ENCODE measurements at places on chromosomes 4 and X.

DNA sequence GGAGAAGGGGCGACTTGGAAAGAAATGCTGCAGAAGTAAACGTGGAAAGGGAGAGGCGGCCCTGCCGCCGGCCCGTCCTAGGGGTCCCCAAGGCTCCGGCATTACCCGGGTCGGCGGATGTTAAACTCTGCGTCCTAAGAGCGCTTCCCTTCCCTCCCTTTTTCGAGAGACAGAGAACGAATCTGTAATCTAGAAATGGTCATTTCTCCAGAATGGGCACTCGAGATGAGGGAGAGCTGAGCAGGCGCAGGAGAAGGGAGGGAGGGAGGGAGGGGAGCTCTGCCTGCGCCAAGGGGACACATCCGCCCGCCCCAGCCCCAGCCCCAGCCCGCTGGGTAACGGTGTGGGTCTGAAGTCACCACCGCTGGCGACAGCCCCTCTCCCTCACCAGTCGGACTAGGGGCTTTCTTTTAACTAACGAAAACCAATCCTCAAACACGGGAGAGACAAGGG lies 1.7 kb downstream of the HCFC1 start:
- H3K27ac ChIP-seq: peak overlapping the region; percentile 61
- no peak for ATAC-seq
- H3K27me3 ChIP-seq: no peaks in the 10 kb centered on the region
- peak overlapping the region; percentile 90 for H3K4me3 ChIP-seq

DNA sequence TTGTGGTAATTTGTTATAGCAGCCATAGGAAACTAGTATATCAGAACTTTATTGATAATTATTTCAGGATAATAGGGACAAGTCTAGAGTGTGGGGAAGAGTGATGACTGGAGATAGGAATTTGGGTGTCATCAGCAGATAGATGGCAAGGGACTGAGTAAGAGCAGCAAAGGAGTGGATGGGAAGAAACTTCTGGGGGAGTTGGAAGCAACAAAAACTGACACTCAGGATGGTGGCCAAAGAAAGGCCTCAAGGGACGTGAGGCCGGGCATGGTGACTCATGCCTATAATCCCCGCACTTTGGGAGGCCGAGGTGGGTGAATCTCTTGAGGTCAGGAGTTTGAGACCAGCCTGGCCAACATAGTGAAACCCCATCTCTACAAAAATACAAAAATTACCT lies 9.1 kb upstream of the SLC25A5 start:
- no peaks in the 10 kb centered on the region for H3K27me3 ChIP-seq
- peaks cover under 1% of the 10 kb centered on the region for H3K36me3 ChIP-seq
- H3K4me3 ChIP-seq: no peak overlapping the region

GRCh38 chr4:108988464-108989195 lies 225.8 kb upstream of the ETNPPL start:
- H3K36me3 ChIP-seq: no peaks in the 10 kb centered on the region
- H3K27me3 ChIP-seq: no peaks in the 10 kb centered on the region
- no peak overlapping the region for H3K27ac ChIP-seq
- ATAC-seq: peak; percentile 26
- H3K4me1 ChIP-seq: no peaks in the 10 kb centered on the region

DNA sequence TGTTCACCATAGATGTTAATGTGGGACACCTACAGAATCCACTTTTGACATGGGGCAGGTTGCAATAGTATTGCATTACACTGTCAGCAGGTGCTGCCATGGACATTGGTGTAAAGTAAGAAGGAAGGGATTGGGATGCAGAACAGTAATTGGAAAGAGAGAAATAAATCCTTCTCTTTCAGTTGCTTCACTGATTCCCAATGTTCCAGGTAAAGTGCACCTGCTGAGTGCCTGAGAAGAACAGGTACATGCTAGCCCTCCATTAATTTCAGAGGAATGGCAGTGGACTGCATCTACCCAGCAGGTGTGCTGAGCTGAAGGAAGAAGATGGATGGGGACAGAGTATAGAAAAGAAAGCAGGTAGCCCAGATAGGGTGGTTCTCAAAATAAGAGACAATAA lies 248.5 kb downstream of the TENM3 start:
- H3K4me3 ChIP-seq: no peak overlapping the region
- no peaks in the 10 kb centered on the region for H3K36me3 ChIP-seq
- no peak overlapping the region for H3K27ac ChIP-seq
- ATAC-seq: no peak
- H3K4me1 ChIP-seq: no peaks in the 10 kb centered on the region

DNA sequence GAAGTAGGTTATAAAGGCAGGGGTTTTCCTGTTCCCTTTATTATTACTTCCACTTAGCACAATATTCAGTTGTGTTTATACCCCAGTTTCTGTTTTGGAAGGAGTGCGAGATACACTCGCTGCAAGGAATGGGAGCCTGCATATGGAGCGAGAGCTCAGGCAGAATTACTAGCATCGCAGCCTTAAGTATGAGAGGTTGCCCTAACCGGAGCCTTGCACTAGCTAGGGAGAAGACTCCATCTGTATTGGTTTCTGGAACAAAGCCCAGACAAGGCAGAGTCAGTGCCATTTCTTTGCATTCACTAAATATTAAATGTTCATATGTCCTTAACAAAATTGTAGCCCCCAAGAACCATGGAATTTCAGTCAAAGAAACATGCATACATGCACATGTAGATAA lies 6.2 kb upstream of the DCTD start:
- no peak overlapping the region for H3K27ac ChIP-seq
- ATAC-seq: no peak
- H3K4me3 ChIP-seq: no peak overlapping the region

DNA sequence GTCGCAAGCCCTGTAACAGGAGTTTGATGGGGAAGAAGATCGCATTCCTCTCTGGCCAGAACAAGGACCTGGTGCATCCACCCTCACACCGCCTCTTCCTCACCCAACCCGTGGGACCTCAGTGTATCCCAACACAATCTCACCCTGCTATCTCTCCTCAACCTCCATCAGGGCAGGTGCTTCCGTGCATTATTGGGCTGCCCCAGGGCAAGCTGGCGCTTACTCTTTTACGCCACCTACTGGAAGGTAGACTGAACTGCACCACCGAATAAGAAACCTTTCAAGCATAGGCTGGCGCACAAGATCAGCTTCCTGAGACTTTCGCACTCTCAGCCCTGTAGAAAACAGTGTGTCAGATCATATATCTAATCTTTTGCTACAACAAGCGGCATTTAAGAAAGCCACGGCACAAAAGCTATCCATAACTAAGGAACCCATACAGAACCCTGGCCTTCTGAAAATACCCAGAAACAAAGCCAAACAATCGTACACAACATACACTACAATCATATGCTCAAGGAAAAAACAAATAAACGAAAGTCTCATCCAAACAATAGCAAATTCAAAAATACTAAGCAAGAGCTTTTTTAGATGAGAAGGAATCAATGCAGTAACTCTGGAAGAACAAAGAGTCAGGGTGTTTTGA lies 209.3 kb downstream of the UGT8 start:
- peaks cover 6% of the 10 kb centered on the region for H3K4me1 ChIP-seq
- peaks cover 6% of the 10 kb centered on the region for H3K27me3 ChIP-seq
- H3K4me3 ChIP-seq: no peak overlapping the region
- ATAC-seq: peak; percentile 77
- no peak overlapping the region for H3K27ac ChIP-seq

DNA sequence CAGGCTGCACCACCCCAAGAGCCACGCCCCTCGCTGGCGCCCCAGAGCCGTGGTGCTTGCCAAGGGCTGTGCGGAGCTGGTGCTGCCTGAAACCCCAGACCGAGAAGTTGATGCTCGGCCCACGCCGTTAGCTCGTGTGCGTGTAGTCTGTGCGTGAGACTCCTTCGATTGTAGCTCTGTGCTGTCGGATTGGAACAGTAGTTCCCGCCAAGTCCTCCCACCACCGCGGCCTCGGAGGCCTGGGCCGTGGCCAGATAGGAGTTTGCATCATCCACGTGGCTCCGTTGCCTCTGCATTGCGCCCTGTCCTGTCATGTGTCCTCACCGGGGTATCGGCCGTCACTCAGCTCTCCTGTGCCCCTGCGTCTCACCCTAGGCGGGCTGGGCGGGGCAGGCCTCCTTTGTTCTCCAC lies 24.2 kb downstream of the TNIP2 start:
- no peak overlapping the region for H3K4me3 ChIP-seq
- peaks cover 57% of the 10 kb centered on the region for H3K36me3 ChIP-seq
- H3K4me1 ChIP-seq: peaks cover 16% of the 10 kb centered on the region
- ATAC-seq: no peak
- H3K27ac ChIP-seq: no peak overlapping the region
- no peaks in the 10 kb centered on the region for H3K27me3 ChIP-seq

GRCh38 chr4:174930895-174931294 lies 12.7 kb downstream of the ADAM29 start:
- H3K4me1 ChIP-seq: no peaks in the 10 kb centered on the region
- no peaks in the 10 kb centered on the region for H3K27me3 ChIP-seq
- no peaks in the 10 kb centered on the region for H3K36me3 ChIP-seq
- H3K4me3 ChIP-seq: no peak overlapping the region
- H3K27ac ChIP-seq: no peak overlapping the region
